ENCODE measurements at places on chromosomes 16 and 17.
A peak's percentile ranks its signal among the peaks of the same experiment; 100 is the strongest.

- DNase-seq: no peak
Observed at GRCh38 chr17:16915752-16916556, 56.0 kb downstream of the TNFRSF13B start.

- DNase-seq: peak; percentile 41
Observed at GRCh38 chr16:24729951-24730815, 732 bp downstream of the TNRC6A start.

DNA sequence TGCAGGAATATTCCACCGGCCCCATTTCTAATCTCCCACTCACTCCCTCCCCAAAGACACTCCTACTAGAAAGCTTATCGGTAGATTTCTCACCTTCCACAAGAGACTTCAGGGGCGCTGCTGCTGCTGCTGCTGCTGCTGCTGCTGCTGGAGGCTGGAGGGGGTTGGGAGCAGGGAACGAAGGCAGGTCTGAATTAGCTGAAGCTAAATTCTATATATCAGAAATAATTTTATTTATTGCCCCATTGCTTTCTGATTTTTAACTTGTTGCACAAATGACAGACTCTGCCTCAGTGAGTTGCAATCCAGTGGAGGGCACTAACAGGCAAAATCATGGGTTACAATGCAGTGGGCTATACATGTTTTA is 25.8 kb upstream of the HLF start:
- no peak for DNase-seq

GRCh38 chr17:35865412-35866340 is 3.0 kb downstream of the HEATR9 start:
- DNase-seq: no peak
